ENCODE measurements at places on chromosomes 16 and 17. TPM values are rescaled to one million over a fixed set of nuclear protein-coding genes. Genes with fewer than 3 reads are reported as not detected.

ZPBP2 gene
- not detected for polyA plus RNA-seq

CPPED1 gene
- 22.0 TPM for polyA plus RNA-seq

ABI3 gene
- polyA plus RNA-seq, result 6.1 TPM

MPHOSPH6 gene
- polyA plus RNA-seq, result 46.7 TPM

CLEC10A gene
- polyA plus RNA-seq, result 0.86 TPM

C16orf46 gene
- polyA plus RNA-seq, result 1.5 TPM

TIGD7 gene
- 10.5 TPM for polyA plus RNA-seq

IL17C gene
- not detected for polyA plus RNA-seq

OTOP3 gene
- polyA plus RNA-seq, result not detected

NHLRC4 gene
- 9.6 TPM for polyA plus RNA-seq

XPO6 gene
- 98.9 TPM for polyA plus RNA-seq

KRT14 gene
- not detected for polyA plus RNA-seq

FBXO39 gene
- not detected for polyA plus RNA-seq

TSPAN10 gene
- 4.2 TPM for polyA plus RNA-seq

IKZF3 gene
- polyA plus RNA-seq, result 0.23 TPM

OR3A1 gene
- 0.33 TPM for polyA plus RNA-seq

HOXB8 gene
- polyA plus RNA-seq, result 57.9 TPM

GPATCH8 gene
- polyA plus RNA-seq, result 62.8 TPM

KRTAP1-4 gene
- polyA plus RNA-seq, result not detected
